ENCODE measurements at places on chromosomes 13 and 19. TPM values are rescaled to one million over a fixed set of nuclear protein-coding genes. Genes with fewer than 3 reads are reported as not detected.

DNA sequence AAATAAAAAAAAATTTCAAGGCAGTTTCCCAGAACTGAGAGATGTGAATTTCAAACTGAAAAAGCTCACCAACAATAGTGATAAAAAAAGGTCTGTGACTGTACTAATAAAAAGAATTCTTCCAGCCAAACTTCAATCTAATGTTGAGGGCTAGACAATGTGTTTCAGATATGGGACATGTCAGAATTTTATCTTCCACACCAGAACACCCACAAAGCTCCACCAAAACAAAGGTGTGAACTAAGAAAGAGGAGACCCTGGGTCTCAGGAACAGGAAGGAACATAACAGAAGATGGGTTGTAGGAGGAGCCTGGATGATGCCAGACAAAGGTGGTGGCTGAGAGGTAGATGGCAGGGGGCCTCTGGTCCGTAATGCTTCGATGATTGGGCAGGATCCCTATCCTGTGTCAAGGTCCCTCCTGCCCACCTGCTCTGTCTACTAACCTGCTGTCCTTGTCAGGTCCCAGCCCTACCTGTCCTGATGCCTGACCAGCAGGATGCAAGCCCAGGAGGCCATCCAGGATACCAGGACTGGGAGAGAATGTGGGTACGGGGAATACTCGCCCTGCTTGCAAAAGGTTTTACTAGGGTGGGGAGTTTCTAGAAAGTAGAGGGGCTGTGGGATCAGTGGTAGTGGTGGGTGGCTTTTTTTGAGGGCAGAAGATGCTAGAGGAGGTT lies 4.5 kb downstream of the MZF1 start:
- DNase-seq = peak; percentile 42

Gene MTUS2
- 0.26 TPM for total RNA-seq

DNA sequence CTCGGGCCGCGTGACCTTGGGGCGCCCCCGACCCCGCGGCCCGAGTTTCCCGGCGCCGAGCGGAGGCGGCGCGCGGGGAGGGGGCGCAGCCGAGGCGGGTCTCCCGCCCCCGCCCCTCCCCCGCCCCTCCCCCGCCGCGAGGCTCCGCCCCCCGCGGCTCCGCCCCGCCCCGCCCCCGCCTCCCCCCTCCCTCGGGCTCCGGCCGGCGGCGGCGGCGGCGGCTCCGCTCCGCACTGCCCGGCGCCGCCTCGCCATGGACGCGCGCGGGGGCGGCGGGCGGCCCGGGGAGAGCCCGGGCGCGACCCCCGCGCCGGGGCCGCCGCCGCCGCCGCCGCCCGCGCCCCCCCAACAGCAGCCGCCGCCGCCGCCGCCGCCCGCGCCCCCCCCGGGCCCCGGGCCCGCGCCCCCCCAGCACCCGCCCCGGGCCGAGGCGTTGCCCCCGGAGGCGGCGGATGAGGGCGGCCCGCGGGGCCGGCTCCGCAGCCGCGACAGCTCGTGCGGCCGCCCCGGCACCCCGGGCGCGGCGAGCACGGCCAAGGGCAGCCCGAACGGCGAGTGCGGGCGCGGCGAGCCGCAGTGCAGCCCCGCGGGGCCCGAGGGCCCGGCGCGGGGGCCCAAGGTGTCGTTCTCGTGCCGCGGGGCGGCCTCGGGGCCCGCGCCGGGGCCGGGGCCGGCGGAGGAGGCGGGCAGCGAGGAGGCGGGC lies at the start of gene HCN2:
Gene HCN2 (plus strand): TSS at position 189 of the 703 bp plus-strand sequence. CDS start 65 bp downstream, at position 254.
- no peak for DNase-seq

- peak; percentile 70 for DNase-seq
These were observed 84.5 kb upstream of the UFM1 start for GRCh38 chr13:38265132-38265497.

DNA sequence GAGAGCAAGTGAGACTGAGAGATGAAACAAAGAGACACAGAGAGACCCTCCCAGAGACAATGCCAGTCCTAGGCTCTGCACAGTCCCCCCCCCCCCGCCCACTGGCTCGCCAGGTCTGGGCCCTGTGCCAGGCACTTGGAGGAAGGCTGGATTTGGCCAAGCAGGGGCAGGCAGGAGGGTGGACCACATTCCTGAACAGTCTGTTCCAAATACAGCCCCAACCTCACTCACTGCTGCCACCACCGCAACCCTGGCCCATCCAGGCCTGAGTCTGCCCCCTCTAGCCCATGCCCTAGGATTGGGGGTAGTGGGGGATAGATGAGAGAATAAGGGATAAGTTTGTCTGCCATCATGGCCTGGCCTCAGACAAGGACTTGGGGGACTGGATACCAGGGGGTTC lies 19.0 kb downstream of the CYP2F1 start:
- no peak for DNase-seq
